Uterine smooth muscle cell (primary cell): ENCODE measurements at places on chromosomes 16 and 17. TPM values are rescaled to one million over a fixed set of nuclear protein-coding genes. Genes with fewer than 3 reads are reported as not detected.

Gene ATXN1L
- 9.1 and 11.1 TPM in 2 replicates for total RNA-seq

Gene CCL16
- total RNA-seq = not detected in 2 replicates

Gene PNMT
- 0.22 TPM in 1 of 2 replicates, not detected in the other for total RNA-seq

Gene NPIPB13
- total RNA-seq = 0.33 and 0.75 TPM in 2 replicates

Gene CPHXL2
- total RNA-seq = not detected in 2 replicates

Gene CIBAR2
- not detected in 2 replicates for total RNA-seq

Gene KRTAP3-1
- total RNA-seq = not detected in 2 replicates

Gene HSPB9
- not detected in 2 replicates for total RNA-seq

Gene OGFOD3
- 32.5 and 42.4 TPM in 2 replicates for total RNA-seq

Gene CLDN7
- 2.1 and 4.5 TPM in 2 replicates for total RNA-seq

Gene SHBG
- total RNA-seq = 0.11 and 0.37 TPM in 2 replicates
